Stimulated activated CD4-positive, alpha-beta T cell treated with anti-CD3 and anti-CD28 coated beads, TNF-alpha, amount 100 ng/mL, for 4 hours (primary cell): ENCODE measurements at places on chromosomes 4 and X.

- no peak for DNase-seq
Observed at GRCh38 chr4:102429553-102429952, 71.6 kb upstream of the NFKB1 start.

- DNase-seq = peak; percentile 53
Observed at GRCh38 chr4:4488405-4489404, 53.1 kb downstream of the STX18 start.

GRCh38 chr4:184163813-184164212, 53.9 kb downstream of the ENPP6 start:
- DNase-seq = no peak

- no peak for DNase-seq
Observed at GRCh38 chrX:54633641-54634040, 103.6 kb downstream of the GNL3L start.

GRCh38 chr4:109559983-109560686, at the start of gene MCUB:
Gene MCUB (plus strand): TSS chr4:109560246. CDS start chr4:109560338, 92 bp downstream.
- DNase-seq = peak; percentile 84

GRCh38 chr4:140298001-140298400, 75.4 kb upstream of the SCOC start:
- no peak for DNase-seq

DNA sequence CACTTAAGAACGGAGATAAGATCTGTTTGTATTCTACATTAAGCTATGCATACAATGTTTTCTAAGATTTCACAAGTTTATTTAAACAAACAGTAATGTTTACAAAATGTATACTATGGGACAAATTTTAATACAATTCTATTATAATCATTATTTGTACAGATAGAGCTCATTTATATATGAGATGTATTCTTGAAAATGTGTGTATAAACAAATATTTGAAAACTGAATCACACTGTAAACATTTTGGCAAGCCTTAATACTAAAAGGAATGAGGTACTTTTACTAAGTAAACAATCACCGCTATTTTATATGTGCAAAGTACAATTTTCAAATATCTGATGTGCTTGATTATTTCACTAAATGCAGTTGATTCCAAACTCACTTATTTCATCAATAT, 119.2 kb upstream of the MAB21L2 start:
- no peak for DNase-seq

- no peak for DNase-seq
Observed at GRCh38 chr4:135508006-135508714, 1306.6 kb upstream of the PABPC4L start.

GRCh38 chrX:542179-542578, 88.4 kb upstream of the SHOX start:
- DNase-seq = no peak

GRCh38 chrX:16658284-16658683, 8.3 kb downstream of the S100G start:
- DNase-seq = no peak

DNA sequence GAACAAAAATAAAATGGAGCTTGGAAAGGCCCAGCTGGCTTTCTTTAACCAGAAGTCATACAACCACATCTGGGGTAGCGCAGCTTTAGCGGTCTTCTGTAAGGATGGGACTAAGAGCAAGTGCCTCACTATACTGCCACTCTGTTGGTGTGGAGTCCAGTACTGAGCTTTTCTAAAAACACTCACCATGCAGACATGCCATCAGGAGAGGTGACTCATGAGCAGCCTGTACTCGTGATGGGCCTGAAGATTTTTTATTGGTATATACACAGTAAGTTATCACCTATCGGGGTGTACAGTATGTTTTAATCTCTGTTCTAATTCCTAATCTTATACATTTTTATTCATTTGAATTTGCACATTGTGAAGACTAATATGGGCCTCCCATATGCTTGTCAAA, 9.6 kb downstream of the PPP3CA start:
- no peak for DNase-seq

GRCh38 chr4:87224141-87224923, 3.9 kb upstream of the KLHL8 start:
- no peak for DNase-seq

DNA sequence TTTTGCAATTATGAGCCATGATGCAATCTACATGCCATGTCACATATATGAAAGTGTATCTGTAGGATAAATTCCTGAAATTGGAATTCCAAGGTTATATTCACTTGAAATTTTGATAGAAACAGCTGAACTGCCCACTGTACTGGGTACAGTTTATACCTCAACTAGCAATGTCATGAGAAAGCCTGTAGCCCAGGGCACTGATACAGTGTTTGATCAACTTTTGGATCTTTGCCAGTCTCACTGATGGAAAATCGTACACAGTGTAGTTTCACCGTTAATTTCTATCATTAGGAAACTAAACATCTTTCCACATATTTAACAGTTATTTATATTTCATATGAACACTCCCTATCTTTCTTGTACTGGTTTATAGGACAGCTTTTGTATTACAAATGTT, 34.2 kb downstream of the TAPT1 start:
- DNase-seq = no peak

GRCh38 chr4:102632241-102633065, 128.3 kb downstream of the MANBA start:
- no peak for DNase-seq

- DNase-seq = no peak
Observed at GRCh38 chr4:8656185-8656517, 63.6 kb downstream of the CPZ start.

GRCh38 chrX:32289356-32289755, 922.0 kb downstream of the DMD start:
- no peak for DNase-seq

- no peak for DNase-seq
Observed at GRCh38 chr4:153296040-153296823, 48.3 kb upstream of the MND1 start.

DNA sequence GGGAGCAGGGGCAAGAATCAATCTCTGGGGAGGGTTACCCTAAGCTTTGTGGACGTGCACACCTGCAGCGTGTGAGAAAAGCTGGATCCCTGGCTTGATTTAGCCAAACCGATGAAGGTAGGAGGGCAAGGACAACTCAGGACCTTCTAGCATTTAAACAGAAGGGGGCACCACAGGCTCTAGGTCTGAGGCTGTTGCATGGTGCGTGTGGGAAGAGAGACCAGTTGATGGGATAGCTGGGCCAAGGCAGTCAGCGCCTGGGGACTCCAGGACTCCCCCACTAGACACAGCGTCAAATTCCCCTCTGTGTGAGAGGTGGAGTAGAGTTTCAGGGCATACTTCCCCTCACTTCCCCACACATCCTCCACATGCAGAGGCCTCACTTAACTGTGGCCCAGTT, 4.3 kb downstream of the GABRQ start:
- no peak for DNase-seq

DNA sequence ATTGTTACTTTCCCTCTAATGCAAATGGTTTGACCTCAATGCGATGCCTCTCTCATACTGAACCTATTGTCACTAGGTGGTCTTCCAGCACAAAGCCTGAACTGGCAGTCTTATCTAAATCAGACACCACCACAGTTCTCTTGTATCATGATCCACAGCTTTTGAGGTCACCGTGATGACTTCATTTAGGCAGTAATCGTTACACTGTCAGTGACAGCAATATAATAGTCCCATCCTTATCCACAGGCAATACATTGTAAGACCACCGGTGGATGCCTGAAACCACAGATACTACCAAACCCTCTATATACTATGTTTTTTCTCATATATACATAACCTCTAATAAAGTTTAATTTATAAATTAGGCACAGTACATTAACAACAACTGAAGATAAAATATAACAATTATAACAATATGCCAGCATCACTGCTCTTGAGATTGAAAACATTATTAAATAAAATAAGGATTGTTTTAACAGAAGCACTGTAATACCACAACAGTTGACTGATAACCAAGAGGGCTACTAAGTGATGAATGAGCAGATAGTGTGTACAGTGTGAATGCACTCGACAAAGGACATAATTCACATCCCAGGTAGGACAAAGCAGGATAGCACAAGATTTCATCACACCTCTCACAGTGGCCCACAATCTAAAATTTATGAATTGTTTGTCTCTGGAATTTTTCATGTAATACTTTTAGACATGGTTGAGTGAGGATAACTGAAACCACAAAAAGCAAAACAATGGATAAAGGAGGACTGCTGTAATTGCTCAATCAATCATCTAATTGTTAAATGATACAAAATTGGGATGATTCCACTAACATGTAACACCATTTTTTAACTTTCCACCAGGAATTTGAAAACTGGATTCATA, 419.4 kb downstream of the CENPC start:
- DNase-seq = no peak

GRCh38 chr4:13611283-13611842, 16.2 kb downstream of the BOD1L1 start:
- no peak for DNase-seq

- DNase-seq = no peak
Observed at GRCh38 chr4:73527196-73527595, 45.7 kb downstream of the AFM start.

- DNase-seq = no peak
Observed at GRCh38 chrX:151753313-151754046, 18.9 kb downstream of the CNGA2 start.

- DNase-seq = no peak
Observed at GRCh38 chrX:84064814-84065213, 123.2 kb downstream of the RPS6KA6 start.

- DNase-seq = no peak
Observed at GRCh38 chr4:1505511-1506460, 99.5 kb upstream of the NKX1-1 start.

GRCh38 chr4:37627263-37627662, 58.9 kb downstream of the RELL1 start:
- DNase-seq = no peak

DNA sequence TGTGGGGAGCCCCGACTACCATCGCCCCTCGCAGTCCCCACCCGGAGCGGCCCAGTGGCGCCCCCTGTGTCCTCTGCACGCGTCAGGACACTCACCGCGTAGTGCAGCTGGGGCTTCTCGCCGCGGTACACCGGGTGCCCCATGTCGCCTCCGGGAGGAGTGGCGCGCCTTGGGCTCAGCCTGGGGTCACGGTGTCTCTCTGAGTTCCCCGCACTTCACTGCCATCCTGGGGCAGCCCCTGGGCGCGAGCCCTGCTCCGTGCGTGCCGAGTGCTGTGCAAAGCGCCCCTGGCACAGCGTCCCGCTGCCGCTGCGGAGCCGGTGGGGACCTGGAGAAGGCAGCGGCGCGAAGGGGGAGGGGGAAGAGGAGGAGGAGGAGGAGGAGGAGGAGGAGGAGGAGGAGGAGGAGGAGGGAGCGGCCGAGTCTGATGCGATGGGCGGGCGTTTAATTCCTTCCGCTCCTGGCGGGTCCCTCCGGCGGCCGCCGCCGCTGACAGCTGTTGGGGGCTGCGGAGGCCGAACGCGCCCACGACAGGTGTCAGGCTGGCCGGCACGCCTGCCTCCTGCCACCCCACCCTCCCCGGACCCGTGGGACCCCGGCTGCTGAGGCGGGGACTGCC, 134.3 kb downstream of the AMELX start:
- DNase-seq = no peak

DNA sequence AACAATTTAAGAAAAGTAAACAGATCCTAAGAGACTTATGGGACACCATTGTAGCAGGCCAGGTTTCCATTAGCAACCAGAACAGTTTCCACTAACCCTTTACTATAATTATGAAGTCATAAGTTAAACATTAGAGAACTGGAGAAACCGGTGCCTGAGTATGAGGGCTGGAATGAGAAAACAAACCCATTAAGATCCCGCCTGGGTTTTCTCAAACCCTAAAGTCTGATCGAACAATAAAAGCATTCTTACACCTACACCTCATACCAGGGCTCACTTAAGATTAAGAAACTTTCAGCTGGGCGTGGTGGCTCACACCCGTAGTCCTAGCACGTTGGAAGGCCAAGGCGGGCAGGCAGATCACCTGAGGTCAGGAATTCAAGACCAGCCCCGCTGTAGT, 13.7 kb upstream of the DHX15 start:
- no peak for DNase-seq

DNA sequence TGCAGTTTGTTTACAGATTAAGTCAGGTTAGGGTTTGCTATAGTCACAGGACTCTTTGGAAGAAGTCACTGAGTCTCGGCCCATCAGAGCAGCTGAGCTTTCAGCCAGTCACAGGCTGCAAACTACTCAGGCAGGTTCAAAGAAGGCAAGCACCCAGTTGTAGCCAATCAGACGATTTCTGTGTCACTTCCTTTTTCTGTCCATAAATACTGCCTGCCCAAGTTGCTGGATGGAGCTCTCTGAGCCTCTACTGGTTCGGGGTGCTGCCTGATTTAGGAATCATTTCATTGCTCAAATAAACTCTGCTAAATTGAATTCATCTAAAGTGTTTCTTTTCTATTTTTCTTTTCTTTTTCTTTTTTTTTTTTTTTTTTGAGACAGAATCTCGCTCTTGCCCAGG, 7.3 kb upstream of the SH3BP2 start:
- DNase-seq = no peak

DNA sequence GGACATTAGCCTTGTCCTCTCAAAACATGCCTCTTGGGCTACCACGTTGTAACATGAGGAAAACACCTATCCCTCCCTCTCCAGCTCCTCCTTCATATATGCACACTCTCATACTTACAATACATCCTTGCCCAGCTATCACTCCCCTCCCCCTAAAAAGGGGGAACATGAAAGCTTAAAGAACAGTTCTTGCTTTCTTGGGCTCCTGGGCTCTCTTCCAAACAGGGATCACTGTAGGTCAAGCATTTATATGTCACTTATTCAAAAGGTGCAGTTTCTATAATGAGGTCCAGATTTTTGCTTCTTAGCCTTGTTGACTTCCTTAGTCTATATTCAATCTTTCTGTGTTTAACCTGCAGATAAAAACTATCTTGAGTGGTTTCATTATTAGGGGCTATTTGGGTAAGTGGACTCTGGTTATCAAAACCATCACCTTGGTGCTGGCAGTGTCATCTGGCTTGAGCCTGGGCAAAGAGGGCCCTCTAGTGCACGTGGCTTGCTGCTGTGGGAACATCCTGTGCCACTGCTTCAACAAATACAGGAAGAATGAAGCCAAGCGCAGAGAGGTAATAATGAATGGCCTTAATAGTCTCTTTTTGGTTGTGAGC, 119.4 kb downstream of the AKAP4 start:
- DNase-seq = no peak

DNA sequence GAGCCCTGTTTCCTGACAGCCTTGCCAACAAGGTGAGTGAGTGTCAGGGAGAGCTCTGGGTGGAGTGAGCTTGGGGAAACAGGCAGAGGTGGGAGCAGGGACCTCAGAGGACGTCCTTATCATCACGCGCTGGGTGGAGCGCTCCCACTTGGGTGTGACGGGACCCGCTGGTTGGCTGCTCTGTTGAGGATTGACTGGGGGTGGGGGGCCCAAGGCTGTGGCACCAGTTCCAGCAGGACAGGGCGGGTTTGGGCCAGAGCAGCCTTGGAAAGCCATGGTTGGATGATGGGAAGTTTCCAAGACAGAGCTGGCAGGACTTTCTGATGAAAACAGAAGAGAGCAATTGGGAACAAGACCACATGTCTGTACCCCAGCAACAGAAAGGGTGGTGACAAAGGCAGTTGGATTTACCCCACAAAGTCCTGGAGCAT, 3.0 kb upstream of the PCGF3 start:
- DNase-seq = no peak

- DNase-seq = no peak
Observed at GRCh38 chr4:54837576-54838140, 179.9 kb downstream of the KIT start.

GRCh38 chrX:13956998-13957397, 72.7 kb downstream of the GEMIN8 start:
- no peak for DNase-seq
